Suppressor macrophage treated with lipopolysaccharide for 1 hour (primary cell): ENCODE measurements at places on chromosomes 3 and 15.

- peak; percentile 10 for DNase-seq
Observed at GRCh38 chr3:186790261-186790981, 7.0 kb downstream of the EIF4A2 start.

DNA sequence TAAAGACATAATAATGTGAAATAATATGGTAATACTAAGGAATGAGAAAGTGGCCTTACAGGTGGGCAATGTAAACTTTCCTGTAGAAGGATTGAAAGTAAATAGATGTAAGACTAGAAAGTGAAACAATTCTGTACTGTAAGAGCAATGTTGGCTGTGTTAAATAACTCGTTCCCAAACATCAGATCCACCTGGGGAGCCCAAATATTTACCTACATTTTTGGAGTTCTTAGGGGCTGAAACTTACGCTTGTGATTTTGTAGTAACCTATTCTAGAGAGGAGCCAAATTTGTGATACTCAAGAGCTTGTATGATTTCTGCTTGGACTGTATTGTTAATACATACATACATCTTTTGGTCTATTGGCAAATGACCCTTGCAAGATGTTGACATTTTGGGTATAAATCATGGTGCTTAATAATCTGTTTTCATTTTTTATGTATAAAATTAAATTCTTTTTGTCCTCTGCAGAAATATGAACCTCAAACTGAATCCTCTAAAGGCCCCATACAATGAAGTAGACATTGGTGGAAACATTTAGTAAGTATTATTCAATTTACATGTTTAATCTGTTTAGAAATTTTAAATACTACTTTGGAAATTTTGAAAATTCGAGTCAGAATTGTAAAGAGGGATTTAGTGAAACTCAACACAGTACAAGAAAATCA is 8.5 kb upstream of the CHD2 start:
- peak; percentile 1 for DNase-seq

DNA sequence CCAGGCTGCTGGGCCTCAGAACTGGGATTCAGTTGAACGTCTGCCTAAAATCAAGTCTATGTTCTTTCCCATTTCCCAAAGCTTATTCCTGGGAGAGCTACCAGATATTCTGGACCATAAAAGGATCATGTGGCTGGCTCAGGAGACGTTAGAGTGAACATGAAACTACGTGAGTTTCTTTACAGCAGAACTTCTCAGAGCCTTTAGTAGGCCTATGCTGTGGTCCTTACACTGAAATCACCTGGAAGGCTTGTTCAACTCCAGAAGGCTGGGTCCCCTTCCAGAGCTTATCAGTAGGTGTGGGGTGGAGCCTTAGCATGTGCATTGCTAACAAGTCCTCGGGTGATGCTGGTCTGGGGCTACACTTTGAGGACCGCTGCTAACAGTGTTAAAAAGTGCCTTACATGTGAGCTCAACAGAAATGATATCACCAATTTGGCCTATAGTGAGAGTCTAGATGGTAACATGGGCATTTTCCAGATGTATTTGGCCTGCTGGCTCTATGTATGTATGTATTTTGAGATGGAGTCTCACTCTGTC is 50.7 kb downstream of the LMCD1 start:
- no peak for DNase-seq

- no peak for DNase-seq
Observed at GRCh38 chr15:94193906-94194305, 37.5 kb upstream of the MCTP2 start.

GRCh38 chr15:78347586-78348543 is 7.7 kb downstream of the CRABP1 start:
- DNase-seq = no peak

- DNase-seq = no peak
Observed at GRCh38 chr15:85800478-85801123, 5.9 kb upstream of the KLHL25 start.

DNA sequence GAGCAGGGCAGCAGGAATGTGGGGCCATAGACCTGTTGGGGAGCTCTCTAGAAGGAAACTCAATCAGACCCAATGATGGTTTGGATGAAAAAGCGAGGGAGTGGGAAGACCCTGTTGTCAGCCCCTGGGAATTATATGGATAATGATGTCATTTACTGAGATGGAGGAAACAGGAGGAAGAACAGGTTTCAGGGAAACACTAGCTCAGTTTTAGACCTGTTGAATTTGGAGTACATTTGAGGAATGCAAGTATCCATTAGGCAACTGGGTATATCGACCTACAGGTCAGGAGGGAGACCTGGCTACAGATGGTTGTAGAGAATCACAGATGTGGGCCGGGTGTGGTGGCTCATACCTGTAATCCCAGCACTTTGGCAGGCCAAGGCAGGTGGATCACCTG is 266.9 kb upstream of the NR2E3 start:
- DNase-seq = no peak

GRCh38 chr15:96087180-96087884 is 243.2 kb upstream of the NR2F2 start:
- DNase-seq = no peak

DNA sequence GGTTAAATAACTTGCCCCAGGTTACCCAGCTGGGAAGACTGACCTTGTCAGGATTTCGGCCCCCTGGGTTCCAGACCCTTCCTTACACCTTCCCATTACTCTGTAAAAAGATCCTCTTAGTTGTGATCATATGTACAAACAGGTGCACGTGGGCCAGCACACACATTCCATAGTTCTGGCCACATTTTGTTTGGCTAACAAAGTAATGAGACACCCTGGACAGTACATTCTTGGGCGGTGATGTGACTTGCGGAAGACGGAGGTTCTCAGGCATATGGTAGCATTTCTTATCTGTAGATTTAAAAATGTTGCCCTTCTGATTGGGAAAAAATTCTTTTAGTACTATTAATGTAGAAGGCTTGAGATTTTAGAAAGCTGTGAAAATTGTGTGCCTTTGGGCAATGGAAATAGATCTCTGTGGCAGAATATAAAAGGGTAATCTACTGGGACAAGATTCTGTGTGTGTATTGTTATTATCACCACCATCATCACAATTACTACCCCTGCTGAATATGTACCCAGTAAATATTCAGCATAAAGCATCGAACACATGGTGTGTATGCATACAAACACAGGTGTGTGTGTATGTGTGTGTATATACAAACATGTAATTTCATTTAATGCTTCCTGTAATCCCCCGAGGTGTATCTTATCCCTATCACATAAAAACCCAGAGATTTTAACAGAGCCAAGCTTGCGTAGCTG is 205.4 kb upstream of the UBE2E1 start:
- no peak for DNase-seq
